Stimulated activated naive CD4-positive, alpha-beta T cell (primary cell): ENCODE measurements at places on chromosomes 2 and 18.

DNA sequence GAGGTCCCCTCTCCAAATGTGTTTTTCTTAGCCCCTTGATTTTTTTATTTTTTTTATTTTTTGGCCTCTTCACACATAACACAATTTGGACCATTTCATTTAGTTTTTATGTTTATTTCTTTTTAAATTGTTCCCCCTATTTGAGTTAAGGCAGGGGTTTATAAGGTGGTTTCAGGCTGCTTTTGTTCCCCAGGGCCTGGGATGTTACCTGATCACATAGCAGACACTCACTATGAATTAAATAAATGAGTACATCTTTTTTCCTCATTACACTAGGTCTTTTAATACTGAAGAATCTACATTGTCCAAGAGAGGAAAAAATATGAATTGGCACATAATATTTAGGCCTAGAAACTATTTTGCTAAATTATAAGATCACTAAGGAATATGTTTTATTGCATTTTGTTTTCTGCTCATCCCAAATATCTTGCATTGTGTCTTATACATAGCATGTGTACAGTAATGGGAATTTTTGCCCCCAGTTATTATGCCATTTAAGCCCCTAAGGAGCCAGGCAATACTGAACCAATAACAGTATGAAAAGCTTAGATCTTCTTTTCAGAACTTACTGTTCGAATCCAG is 112.4 kb upstream of the MAPRE2 start:
- no peak for DNase-seq

DNA sequence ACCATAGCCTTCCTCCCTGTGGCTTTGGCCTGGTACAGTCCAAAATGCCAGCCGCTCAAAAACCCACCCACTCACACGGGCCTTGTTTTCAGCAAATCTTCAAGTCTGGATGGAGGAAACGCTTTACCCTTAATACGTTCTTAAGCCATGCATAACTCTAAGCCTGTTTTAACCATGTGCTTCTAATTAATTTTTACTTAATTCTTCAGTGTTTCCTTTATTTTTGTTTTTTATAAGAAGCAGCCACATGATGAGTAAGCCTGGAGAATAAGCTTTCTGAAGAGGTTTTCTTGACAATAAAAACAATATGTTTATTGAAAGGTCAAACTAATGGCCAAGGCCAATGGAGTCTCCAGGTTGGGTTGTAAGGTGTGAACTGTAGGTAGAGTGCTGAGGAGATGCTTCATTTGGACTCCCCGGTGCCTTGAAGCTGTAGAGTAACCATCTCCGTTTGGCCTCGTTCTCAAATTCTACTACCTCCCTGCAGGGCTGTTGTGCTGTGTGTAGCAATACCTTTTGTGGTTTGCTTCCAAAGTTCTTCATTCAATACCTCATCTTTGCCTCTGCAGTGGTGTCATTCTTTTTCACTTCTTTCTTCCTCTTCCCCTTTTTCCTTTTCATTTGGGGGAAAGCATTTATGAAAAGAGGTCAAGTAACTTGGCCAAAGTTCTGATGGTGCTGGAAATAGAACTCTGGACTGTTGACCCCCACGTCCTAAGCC is 113.7 kb downstream of the PRKCE start:
- DNase-seq, result no peak

GRCh38 chr18:46650681-46651080 is 6.3 kb downstream of the LOXHD1 start:
- no peak for DNase-seq

DNA sequence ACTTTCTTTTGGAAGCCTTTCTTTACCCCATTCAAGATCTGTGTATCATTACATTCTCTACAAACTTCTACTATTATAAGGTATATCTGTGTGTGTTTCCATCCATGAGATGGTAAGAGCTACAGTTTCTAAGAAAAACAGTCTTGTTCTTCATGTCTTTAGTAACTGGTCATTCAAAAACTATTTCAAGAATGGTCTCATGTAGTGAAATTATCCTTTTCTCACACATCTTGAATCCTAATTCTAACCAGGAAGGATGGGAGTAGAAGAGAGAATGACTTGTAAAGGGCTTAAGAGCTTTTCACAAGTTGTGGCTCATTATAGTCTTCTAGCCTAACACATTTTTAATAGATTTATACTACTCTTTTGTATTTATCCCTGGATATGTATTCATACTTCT is 47.3 kb downstream of the ROCK1 start:
- no peak for DNase-seq

DNA sequence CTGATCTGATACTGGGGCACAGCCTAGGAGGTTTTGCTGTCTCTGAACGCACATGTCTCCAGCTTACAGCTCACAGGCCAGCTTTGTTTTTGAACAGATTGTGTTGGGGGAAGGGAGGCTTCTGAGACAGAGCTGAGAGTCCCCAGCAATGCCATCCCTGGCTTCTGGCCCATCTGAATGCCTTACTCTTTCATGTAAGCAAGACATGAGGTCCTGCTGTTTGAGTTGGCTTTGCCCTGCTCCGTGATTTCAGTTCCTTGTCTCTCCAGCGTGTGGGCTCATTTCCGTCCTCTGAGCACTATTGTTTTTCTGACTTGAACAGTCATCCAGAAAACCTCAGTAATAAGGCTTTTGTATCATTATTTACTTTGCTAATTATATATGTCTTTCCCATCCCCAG is 194.9 kb upstream of the TNP1 start:
- DNase-seq, result no peak

- no peak for DNase-seq
These were observed 408.0 kb upstream of the RGPD4 start for GRCh38 chr2:107418708-107419107.
